Brain (organoid and tissue), 16 donors: ENCODE measurements at places on chromosomes 5 and 9.

DNA sequence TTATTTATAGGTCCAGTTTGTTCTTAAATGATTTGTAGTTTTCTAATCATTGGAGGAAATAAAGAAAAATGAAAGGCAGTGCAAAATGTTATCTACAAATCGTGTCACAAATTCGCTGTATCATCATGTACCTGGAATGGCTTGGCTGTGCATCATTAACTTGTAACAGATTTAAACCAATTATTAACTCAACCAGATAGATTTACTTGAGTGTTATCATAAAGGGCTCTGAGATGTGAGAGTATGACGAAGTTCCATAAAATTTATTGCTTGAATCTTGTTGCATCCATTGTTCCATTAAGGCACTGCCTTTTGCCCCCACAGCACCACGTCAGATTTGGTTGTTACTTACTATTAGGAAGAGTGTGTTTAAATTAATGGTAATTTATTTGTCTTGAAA, 23.5 kb downstream of the PCSK5 start:
- DNase-seq, result no peak

DNA sequence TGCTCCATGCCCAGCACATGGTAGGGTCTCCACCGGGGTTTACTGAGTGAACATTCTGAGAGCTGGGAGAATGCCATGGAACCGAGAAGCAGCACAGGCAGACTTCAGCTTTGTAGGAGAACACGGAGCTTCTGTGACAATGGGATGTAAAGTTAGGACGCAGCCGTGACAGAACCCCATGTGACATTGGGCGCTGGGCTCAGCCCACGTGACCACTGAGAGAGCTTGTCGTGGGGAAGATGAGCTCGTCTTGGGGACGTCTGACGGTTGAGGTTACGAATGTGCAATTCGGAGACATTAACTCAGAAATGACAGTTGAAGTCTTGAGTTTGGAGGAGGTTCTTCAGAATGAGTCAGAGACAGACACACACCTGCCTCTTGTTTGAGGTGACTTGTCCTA, 13.5 kb downstream of the SDHA start:
- no peak for DNase-seq

- no peak for DNase-seq
These were observed 100.1 kb downstream of the SPEF2 start for GRCh38 chr5:35717718-35718117.

- no peak for DNase-seq
These were observed 53.1 kb downstream of the AK8 start for GRCh38 chr9:132824951-132825350.
